Activated CD4-positive, alpha-beta T cell treated with anti-CD3 and anti-CD28 coated beads, Interleukin-2, amount 50 U/mL, for 24 hours (primary cell): ENCODE measurements at places on chromosomes 13 and 19.

- no peak for DNase-seq
Measured at GRCh38 chr13:112346173-112346898, 29.8 kb upstream of the SPACA7 start.

DNA sequence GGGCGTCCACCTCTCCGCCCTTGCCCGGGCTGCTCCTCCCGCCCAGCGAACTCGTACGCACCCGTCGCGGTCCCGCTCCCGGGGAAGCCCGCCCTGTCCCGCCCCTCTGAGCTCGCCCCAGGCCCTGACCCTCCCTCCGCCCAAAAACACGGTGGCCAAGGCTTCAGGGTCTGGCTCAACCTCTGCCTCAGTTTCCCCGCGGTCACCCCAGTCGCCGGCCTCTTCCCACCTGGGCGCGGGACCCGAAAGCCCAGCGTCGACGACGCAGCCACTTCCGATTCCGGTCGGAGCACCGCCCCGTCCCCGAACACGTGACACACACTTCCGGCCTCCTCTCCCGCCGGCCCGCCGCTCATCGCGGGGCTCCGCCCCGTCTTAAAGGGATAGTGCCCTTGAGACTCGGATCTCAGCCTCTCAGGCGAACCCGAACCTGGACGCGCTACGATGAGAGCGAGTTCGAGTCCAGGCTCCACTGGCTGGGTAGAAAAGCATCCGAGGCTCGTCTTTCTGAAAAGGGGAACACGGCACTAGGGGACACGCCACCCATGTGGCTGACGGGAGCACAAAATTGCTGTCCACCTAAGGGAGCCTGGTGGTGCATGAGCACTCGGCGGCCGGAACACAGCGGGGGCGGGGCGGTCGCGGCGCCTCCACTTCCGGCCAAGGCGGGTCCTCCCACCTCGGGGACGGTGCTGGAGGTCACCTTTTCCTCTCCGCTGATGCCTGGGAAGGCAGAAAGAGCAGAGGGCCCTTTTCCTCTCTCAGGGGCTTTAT is at the start of gene C19orf25:
TSS of gene C19orf25 (minus strand) at position 282 of the 774 bp plus-strand sequence. CDS start 312 bp downstream, outside the sequence.
- DNase-seq: peak; percentile 90

GRCh38 chr19:49070416-49070815 is 2.1 kb downstream of the KCNA7 start:
- no peak for DNase-seq

- no peak for DNase-seq
Measured at GRCh38 chr19:14561249-14561648, 10.6 kb downstream of the NDUFB7 start.

DNA sequence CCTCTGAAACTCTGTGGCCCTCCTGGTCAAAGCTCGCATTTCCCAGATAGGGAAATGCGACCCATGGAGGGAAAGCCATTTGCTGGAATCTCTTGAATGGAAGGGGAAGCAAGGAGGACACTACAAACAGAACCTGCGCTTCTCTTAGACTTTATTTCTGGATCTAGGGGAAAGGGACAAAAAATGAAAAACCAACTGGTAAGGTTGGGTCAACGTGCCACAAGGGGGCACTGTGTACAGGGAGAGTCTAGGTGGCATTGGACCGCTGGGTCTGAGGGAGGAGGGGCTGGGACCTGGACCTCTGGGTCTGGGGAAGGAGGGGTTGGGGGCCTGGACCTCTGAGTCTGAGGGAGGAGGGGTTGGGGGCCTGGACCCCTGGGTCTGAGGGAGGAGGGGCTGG is 5.0 kb downstream of the KLK4 start:
- no peak for DNase-seq

DNA sequence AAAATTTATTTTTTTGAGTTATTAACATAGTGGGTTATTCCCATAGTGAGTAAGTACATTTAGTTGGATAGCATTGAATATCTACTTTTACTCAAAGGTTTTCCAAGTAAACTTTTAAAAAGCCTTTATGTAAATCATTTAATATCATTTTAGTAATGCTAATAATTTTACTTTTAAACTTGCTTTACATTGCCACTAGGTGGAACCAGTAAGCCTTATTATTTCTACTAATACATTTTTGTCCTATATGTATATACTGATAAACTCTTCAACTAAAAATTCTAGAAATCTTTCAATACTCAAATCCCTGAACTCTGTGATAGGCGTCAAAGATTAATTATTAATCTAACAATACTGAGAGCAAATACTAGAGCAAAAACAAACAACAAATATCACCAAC is 1709.2 kb upstream of the PCDH20 start:
- DNase-seq: no peak

- DNase-seq: no peak
Measured at GRCh38 chr19:16315825-16316505, 8.7 kb upstream of the KLF2 start.

DNA sequence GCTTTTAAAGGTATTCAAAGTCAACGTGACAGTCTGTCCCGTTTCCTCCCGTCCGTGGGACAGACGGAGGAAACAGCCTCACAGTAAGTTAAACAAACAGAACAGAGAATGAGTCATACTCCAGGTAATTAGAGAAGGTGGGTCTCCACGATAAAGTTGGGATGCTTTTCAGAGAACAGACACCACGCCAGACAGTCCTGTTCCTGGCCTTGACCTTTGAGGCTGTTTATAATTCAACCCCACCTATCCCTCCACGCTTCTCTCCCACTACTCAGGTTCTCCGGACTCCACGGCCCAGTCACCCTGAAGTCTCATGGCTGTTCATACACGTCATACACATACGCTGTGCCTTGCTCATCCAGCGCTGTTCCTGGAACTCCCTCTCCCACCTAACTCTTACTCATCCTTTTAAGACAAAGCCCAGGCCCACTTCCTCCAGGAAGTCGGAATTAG is 42.5 kb downstream of the ARHGEF18 start:
- DNase-seq: no peak

DNA sequence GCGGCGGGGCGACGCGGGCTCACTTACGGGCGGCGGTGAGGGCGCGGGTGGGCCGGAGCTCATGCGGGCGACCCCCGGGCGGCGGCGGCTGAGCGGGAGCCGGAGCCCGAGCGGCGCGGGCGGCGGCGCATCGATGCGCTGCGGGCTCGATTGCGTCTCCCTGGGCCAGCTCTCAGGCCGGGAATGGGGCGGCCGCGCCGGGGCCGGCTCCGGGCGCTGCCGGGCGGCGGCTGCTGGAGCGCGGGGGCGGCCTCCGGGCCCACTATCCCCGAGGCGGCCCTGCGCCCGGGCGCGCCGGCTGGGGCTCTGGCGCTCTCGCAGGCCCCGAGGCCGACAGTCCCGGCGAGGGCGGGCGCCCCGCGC is 1.4 kb upstream of the TSHZ3 start:
- no peak for DNase-seq

- no peak for DNase-seq
Measured at GRCh38 chr13:73138276-73138637, 79.5 kb downstream of the KLF5 start.

GRCh38 chr13:50707628-50708027 is 135.9 kb downstream of the DLEU7 start:
- no peak for DNase-seq

- DNase-seq: no peak
Measured at GRCh38 chr13:69947582-69947981, 160.0 kb upstream of the ATXN8OS start.

DNA sequence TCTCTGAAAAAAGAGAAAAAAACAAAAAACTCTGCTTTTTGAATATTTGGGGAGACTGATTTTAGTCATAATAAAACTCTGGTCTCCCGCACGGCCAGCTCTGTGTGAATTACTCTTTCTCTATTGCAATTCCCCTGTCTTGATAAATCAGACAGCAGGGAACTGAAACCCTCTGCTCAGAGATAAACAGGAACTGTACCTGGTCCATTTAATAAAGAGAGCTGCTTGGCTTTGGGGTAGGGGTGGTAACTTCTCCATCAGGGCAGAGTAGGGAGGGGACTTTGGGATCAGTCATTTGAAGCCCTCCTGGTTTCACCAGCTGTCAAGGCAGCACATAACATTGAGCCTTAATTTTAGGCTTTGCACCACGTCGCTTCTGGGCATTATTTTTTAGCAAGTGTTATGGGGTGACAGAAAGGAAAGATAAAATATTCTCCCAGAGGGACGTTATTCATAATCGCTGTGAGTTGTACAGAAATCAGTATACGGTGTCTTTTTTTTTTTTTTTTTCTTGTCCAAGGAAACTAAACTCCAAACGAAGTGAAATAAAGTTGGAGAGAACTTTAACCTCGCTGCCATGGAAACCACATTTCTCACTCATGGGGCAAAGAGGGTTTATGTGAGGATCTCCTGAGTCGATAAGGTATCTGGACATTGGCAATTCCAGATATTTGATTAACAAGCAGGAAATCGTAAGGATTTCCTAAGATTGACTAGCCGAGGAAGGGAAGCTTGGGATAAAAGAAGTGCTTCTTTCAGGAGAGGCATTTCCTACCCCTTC is 99.0 kb upstream of the MRI1 start:
- no peak for DNase-seq

DNA sequence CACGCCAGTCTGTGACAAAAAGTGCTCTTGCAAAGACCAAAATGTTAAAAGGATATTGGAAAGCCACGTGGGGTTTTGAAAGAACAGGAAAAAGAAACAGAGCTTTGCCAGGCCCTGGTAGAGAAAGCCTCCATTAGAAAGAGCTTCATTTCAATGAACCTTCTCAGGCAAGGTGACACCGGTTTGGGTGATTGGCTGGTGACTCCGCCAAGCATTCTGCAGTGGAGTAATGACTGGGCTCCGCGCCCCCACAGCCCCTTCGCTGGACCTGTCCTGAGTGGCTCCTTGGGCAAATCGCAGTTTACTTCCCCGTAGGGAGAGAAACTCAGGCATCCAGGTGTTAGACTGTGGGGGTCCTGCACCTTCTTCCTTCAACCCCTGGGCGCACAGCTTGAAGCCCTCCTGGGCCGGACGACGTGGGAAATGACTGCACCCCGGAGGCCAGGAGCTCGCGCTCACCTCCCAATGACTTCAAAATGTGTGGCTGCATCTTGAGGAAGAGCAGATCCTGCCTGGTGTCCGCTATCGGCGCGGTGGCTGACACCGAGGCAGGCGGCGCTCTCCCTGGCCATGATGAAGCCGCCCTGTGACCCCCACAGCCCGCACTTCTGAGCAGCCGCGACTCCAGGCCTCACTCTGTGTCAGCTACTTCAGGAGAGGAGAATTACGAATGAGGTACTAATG is 444.6 kb upstream of the SGCG start:
- DNase-seq: no peak

DNA sequence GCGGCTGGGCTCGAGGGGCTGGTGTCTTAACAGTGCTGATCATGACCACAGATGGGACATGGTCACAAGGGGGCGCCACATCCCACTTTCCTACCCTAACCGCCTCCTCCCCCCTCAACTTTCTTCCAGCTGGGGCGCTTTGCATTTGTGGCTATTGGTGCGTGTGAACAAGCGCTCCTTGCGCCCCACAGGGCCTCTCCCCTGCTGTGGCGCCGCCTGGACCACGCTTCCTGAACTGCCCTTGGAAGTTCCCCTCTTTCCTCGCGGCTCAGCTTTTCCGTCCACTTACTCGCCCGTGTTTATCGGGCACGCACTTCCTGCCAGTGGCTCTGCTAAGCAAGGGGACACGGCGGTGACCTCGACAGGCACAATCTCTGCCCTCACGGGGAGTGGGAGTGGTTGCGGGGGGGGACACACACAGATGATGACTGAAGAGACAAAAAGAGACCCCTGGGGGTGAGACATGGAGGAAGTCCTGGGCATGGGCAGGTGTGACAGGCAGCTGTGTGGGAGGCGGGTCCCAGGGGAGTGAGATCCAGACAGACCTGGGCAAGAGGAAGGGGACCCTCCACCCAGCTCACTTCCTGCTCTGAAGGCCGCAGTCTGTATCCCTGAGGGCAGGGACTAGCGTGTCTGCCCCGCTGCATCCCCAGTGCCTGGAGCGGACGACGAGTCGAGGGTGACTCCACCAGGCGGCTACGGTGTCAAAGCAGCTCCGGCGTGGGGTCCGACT is 40.3 kb downstream of the ZNF787 start:
- DNase-seq: peak; percentile 55

GRCh38 chr19:28489126-28489660 is 723.8 kb downstream of the UQCRFS1 start:
- no peak for DNase-seq

GRCh38 chr13:105485081-105485480 is 1050.4 kb downstream of the EFNB2 start:
- DNase-seq: no peak

GRCh38 chr13:48533961-48534600 is 1.2 kb upstream of the RCBTB2 start:
- no peak for DNase-seq

- DNase-seq: no peak
Measured at GRCh38 chr19:2491130-2491801, 15.3 kb downstream of the GADD45B start.

DNA sequence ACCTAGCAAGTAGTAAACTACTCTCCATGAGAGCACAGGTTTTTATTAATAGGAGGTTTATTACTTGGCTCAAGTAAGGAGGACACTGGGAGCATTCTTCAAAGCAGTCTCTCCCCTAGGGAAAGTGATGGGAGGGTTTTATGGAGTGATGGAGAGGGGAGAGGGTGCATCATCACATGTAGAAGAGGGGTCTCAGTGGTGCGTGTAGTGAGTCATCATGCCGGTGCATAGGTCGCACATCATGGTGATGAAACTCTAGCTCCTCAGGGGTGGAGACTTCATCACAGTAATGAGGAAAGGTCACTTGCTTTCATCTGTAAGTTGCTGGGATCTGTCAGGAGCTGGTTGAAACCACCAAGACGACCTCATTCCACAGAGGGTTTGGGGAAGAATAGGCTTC is 210.8 kb upstream of the UBL3 start:
- no peak for DNase-seq

- no peak for DNase-seq
Measured at GRCh38 chr19:13600091-13600490, 93.8 kb upstream of the CACNA1A start.

DNA sequence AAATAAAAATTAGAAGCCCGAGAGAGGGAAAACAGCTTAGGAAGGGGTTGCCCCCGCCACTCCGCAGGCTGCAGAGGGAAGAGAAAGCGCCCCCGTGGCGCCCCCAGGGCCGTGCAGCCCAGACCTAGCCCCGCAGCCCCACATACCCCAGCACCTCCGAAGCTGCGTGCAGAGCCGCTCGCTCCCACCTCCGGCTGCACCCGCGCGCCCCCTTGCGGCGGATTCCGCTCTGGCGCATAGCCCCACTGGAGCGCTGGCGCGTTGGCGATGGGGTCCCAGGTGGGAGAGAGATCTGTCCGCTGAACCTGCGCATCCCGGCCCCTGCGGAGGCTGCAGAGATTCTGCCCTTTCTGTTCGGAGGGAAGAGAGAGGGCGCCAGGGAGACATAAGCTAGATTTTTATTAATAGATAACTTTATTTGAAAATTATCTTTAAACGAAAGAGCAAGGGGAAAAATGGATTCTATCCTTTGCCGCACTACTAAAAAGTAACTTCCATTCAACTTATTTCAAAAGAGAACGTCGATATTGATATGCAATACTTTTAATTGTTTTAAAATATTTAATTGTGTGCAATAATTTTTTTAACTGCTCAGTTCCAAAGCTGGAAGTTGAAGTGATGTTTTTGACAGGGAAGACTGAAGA is 11.7 kb upstream of the CLN5 start:
- peak; percentile 74 for DNase-seq

- no peak for DNase-seq
Measured at GRCh38 chr19:30063650-30064347, 121.8 kb downstream of the URI1 start.

- DNase-seq: no peak
Measured at GRCh38 chr13:23671897-23672296, 101.7 kb downstream of the TNFRSF19 start.

- peak; percentile 56 for DNase-seq
Measured at GRCh38 chr19:45444318-45445041, 20.8 kb upstream of the ERCC1 start.
